ENCODE measurements at places on chromosomes 11 and 22. TPM values are rescaled to one million over a fixed set of nuclear protein-coding genes. Genes with fewer than 3 reads are reported as not detected.

GRCh38 chr11:17559341-17560087 lies 12.5 kb downstream of the OTOG start:
- no peak overlapping the region for H3K4me3 ChIP-seq
- H3K27ac ChIP-seq: no peak overlapping the region
- no peaks in the 10 kb centered on the region for H3K27me3 ChIP-seq
- H3K4me1 ChIP-seq: no peaks in the 10 kb centered on the region

- H3K27me3 ChIP-seq: no peaks in the 10 kb centered on the region
- H3K27ac ChIP-seq: no peak overlapping the region
- no peak overlapping the region for H3K4me3 ChIP-seq
- H3K36me3 ChIP-seq: peaks cover 12% of the 10 kb centered on the region
These were observed 56.5 kb downstream of the ST3GAL4 start for GRCh38 chr11:126411971-126412381.

GRCh38 chr11:90100431-90100830 lies 14.7 kb downstream of the UBTFL1 start:
- no peaks in the 10 kb centered on the region for H3K4me1 ChIP-seq
- H3K4me3 ChIP-seq: no peak overlapping the region
- no peak for DNase-seq
- no peaks in the 10 kb centered on the region for H3K36me3 ChIP-seq

DNA sequence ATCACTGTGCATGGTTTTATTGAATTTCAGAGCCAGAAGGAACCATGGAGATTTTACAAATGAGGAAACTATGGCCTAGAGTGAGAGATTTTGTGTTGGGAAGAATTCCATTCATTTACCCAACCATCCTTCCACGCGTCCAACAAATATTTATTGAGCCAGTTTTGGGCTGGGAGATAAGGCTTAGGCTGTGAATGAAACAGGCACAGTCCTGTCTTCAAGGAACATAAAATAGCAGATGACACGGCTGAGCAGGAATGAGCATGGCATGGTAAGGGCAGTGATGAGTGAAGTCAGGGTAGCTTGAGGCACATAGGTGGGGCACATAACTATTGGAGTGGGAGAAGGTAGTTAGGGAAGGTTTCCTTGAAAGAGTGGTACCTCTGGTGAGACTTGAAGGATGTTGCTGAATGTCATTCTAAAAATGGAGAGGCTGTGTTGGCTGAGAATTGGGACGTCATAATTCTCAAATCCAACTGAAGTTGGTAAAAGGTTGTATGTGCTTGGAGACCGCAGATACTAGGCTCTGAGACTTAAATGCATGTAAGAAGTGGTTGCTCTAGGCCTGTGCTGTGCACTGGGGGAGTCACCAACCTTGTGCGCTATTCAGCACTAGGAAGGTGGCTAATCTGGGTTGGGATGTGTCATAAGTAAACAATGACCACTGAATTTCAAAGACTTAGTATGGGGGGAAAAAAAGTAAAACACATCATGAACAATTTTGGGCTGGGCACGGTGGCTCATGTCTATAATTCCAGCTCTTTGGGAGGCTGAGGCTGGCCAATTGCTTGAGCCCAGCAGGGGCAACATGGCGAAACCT lies 51.9 kb downstream of the TEAD1 start:
- H3K27me3 ChIP-seq: no peaks in the 10 kb centered on the region
- H3K4me3 ChIP-seq: no peak overlapping the region
- DNase-seq: no peak

DNA sequence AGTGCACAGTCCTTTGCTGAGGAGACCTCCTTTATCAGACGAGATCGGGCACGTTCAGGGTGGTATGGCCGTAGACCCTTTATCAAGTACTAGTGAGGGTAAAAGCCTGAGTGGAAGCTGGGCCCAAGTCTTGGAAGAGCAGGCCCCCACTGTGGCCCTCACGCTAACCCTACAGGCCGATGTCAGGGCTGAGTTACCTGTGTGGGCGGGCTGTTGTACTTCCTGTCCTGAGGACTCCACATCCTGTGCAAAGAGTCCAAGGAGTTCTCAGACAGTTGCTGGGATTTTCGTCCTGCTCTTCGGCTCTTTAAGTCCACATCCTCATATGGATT lies 34.9 kb downstream of the RPL27A start:
- H3K4me3 ChIP-seq: no peak overlapping the region
- peaks cover 7% of the 10 kb centered on the region for H3K36me3 ChIP-seq
- DNase-seq: no peak
- H3K4me1 ChIP-seq: peaks cover 88% of the 10 kb centered on the region
- H3K27ac ChIP-seq: peak overlapping the region; percentile 94

- no peak for DNase-seq
- H3K4me1 ChIP-seq: peaks cover 23% of the 10 kb centered on the region
- no peaks in the 10 kb centered on the region for H3K27me3 ChIP-seq
- H3K27ac ChIP-seq: no peak overlapping the region
- H3K36me3 ChIP-seq: peaks cover 14% of the 10 kb centered on the region
These were observed 7.9 kb upstream of the SH3BP1 start for GRCh38 chr22:37631448-37632173.

- DNase-seq: no peak
- H3K4me1 ChIP-seq: no peaks in the 10 kb centered on the region
- H3K27me3 ChIP-seq: no peaks in the 10 kb centered on the region
- no peak overlapping the region for H3K27ac ChIP-seq
- H3K36me3 ChIP-seq: no peaks in the 10 kb centered on the region
- H3K4me3 ChIP-seq: no peak overlapping the region
These were observed 135.8 kb upstream of the NECTIN1 start for GRCh38 chr11:119864836-119865235.

DNA sequence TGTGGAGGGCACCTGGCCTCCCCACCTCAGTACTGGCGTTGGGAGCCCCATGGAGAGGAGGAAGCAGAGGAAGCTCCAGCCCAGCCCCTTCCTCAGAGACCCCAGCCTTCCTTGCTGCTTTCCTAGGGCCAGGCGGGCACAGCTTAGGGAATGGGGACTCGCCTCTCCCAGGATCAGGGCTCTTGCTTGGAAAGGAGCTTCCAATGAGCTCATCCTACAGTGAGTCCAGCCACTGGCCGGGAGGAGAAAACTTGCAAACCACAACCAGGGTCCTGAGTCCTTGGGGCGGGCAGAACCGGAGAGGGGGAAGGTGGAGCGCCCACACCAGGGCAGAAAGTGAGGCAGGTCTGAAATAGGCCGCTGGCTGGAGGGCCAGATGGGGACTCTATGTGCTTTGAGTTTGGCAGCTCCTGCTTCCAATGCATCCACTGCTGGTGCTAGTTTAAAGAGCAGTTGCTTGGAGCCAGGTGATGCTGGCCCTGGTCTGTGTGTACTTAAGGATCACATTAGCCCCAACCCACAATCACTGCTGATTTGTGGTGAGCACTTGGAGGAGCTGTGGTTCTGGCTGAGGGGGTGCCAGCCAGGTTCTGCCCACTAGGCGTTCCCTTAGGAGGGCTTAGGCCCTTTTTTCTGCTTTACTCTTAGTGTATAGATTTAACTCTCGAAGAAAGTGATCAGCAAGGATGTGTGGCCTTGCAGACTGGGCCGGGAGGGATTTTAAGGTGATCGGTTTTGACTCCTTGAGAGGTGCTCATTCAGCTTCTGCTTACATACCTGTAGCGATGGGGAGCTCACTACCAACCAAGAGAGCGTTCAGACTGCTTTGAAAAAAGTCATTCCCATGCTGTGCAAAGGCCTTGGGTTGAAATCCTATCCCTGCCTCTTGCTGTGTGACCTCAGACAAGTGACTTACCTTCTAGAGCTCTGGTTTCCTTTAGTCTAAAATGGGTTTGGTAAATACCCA lies 81.9 kb downstream of the TP53I11 start:
- no peak overlapping the region for H3K27ac ChIP-seq
- H3K36me3 ChIP-seq: no peaks in the 10 kb centered on the region
- H3K4me1 ChIP-seq: peaks cover 5% of the 10 kb centered on the region
- no peaks in the 10 kb centered on the region for H3K27me3 ChIP-seq

- DNase-seq: no peak
- no peak overlapping the region for H3K27ac ChIP-seq
- no peak overlapping the region for H3K4me3 ChIP-seq
These were observed 1077.9 kb downstream of the DLG2 start for GRCh38 chr11:84549217-84549616.

- no peak overlapping the region for H3K4me3 ChIP-seq
- H3K4me1 ChIP-seq: peaks cover 9% of the 10 kb centered on the region
- no peak overlapping the region for H3K27ac ChIP-seq
- H3K27me3 ChIP-seq: no peaks in the 10 kb centered on the region
- no peak for DNase-seq
- H3K36me3 ChIP-seq: no peaks in the 10 kb centered on the region
These were observed 72.4 kb upstream of the BIRC3 start for GRCh38 chr11:102244681-102245409.

DNA sequence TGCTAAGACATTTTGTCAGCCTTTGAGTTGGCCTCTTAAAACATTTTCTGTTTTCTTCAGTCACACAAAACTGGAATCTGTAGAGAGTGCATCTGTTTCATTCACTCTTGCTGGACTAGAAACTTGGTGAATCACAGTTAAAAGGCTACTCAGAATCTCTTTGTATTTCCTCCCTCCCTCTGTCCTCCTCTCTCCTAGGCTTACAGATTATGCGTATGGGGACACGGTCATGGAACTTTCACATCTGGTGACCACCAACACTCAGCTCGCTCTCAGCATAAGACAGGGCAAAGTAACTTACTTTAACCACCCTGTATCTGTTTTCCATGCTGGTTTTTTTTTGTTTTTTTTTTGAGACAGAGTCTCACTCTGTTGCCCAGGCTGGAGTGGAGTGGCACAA lies 50.4 kb downstream of the BARX2 start:
- H3K4me3 ChIP-seq: no peak overlapping the region
- H3K27me3 ChIP-seq: no peaks in the 10 kb centered on the region
- H3K4me1 ChIP-seq: no peaks in the 10 kb centered on the region
- no peaks in the 10 kb centered on the region for H3K36me3 ChIP-seq

DNA sequence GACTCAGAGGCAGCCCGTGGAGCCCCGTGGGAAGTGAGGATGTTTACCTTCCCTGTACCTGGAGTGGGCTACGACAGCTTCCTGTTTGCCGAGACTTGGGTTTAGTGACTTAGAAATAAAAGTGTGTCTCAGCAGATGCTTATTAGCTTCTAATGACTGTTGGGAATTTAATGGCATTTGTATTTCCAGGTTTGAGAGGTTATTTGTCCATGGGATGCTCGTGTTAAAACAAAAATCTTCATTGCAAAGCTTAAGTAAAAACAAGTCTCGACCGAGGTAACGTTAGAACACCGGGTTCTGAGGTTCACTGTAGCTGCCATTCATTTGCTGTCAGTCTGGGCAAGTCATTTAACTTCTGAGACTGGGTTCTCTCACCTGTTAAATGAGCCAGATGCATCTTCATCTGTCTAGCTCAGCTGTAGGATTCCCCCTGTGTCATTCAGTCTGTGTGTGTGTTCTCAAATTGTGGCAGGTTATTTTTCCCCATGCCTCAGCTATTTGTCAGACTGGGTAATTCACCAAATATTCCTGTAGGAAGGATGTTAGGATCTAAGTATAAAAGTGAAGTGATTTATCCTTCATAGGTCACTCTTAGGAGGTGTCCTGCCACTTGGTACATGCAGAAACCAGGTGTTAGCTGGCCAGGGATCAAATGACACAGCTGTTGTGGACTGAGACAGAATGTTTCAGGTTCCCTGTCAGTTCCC lies 791 bp downstream of the EI24 start:
- no peak for DNase-seq
- H3K27ac ChIP-seq: peak overlapping the region; percentile 66
- H3K4me1 ChIP-seq: peaks cover 15% of the 10 kb centered on the region
- H3K4me3 ChIP-seq: peak overlapping the region; percentile 85
- H3K27me3 ChIP-seq: no peaks in the 10 kb centered on the region

DNA sequence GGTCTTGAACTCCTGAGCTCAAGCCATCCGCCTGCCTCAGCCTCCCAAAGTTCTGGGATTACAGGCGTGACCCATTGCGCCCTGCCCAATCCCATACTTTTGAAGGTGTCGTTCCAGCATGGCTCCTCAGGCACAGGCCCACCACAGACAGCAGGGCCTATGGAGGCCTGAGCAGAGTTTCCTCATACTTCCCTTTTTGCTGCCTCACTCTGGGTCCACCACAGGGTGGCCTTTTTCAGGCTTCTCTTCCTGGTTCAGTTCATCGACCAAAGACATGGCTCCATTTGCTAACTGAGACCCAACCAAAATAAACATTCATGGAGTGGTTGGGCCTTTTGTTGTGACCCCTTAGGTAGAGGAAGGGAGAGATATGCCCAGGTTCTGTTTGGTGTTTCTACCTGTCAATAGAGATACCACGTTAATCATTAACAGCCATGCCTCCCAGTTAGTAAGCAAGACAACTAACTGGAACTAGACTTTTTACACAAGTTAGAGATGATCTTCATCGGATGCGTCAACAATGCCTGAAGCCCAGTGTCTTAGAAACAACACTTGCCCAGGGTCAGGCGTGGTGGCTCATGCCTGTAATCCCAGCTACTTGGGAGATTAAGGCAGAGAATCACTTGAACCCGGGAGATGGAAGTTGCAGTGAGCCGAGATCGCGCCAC lies 35.1 kb downstream of the TRIOBP start:
- peaks cover 8% of the 10 kb centered on the region for H3K4me1 ChIP-seq
- no peak for DNase-seq
- H3K4me3 ChIP-seq: no peak overlapping the region
- H3K27ac ChIP-seq: no peak overlapping the region

- H3K27ac ChIP-seq: no peak overlapping the region
- no peaks in the 10 kb centered on the region for H3K27me3 ChIP-seq
- no peaks in the 10 kb centered on the region for H3K4me1 ChIP-seq
- no peaks in the 10 kb centered on the region for H3K36me3 ChIP-seq
- DNase-seq: no peak
These were observed 260.0 kb downstream of the TBC1D22A start for GRCh38 chr22:47022475-47022874.

DNA sequence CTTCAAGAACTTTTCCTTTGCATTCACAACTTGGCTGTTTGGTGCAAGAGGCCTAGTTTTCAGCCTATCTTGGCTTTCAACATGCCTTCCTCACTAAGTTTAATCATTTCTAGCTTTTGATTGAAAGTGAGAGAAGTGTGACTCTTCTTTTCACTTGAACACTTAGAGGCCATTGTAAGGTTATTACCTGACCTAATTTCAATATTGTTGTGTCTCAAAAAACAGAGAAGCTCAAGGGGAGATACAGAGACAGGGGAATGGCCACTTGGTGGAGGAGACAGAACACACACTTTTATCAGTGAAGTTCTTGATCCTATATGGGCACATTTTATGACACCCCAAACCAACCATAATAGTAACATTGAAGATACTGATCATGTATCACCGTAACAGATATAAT lies 532.3 kb downstream of the DLG2 start:
- H3K36me3 ChIP-seq: no peaks in the 10 kb centered on the region
- DNase-seq: no peak
- no peaks in the 10 kb centered on the region for H3K27me3 ChIP-seq
- no peaks in the 10 kb centered on the region for H3K4me1 ChIP-seq
- no peak overlapping the region for H3K4me3 ChIP-seq

B3GAT3 gene
- total RNA-seq: 27.5 TPM

AMPD3 gene
- 7.0 TPM for total RNA-seq

VSIG10L2 gene
- not detected for total RNA-seq

OR10G8 gene
- total RNA-seq: not detected

OR52A1 gene
- total RNA-seq: not detected

OR5D18 gene
- not detected for total RNA-seq

CNIH2 gene
- not detected for total RNA-seq

LMNTD2 gene
- total RNA-seq: 2.7 TPM
